ENCODE measurements at places on chromosomes 2 and 18.

DNA sequence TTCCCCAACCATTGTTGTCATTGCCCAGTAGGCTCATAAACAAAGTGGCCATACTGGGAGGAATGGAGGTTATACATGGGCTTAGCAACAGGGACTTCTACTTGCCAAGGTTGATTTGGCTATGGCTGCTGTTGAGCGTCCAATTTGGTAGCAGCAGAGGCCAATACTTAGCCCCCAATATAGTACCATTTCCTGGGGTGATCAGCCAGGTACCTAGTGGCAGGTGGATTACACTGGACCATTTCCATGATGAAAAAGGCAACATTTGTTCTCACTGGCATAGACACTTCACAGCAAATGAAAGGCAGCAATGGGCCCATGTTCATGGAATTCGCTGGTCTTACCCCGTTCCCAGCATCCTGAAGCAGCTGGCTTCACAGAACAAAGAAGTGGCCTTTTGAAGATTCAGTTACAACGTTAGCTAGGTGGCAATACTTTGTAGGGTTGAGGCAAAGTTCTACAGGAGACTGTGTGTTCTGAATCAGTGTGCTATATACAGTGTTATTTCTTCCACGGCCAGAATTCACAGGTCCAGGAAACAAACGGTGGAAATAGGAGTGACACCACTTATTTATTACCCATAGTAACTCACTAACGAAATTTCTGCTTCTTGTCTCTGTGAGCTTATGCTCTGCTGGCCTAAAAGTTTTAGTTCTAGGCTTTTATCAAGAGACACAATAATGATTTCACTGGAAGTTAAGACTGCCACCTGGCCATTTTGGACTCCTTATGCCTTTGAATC, 37.5 kb downstream of the FBXO11 start:
- DNase-seq = no peak

DNA sequence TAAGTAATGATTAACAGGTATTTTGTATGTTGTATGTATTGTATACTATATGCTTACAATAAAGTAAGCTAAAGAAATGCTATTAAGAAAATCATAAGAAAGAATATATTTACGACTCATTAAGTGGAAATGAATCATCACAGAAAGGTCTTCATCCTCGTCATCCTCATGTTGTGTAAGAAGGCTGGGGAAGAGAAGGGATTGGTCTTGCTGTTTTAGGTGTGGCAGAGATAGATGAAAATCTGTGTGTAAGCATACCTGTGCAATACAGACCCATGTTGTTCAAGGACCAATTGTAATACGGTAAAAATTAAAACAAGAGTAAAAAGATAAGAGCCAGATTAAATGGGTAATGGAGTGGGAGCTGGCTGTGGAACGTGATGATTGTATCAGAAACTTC, 16.6 kb downstream of the SLC35F5 start:
- DNase-seq = no peak

GRCh38 chr2:164948540-164948939, 6.8 kb downstream of the SLC38A11 start:
- DNase-seq = no peak

GRCh38 chr2:60581433-60582282, 28.2 kb upstream of the BCL11A start:
- DNase-seq = no peak

- DNase-seq = no peak
Measured at GRCh38 chr2:228367356-228367755, 185.9 kb upstream of the SPHKAP start.

- no peak for DNase-seq
Measured at GRCh38 chr2:191056228-191056627, 42.3 kb upstream of the STAT1 start.

DNA sequence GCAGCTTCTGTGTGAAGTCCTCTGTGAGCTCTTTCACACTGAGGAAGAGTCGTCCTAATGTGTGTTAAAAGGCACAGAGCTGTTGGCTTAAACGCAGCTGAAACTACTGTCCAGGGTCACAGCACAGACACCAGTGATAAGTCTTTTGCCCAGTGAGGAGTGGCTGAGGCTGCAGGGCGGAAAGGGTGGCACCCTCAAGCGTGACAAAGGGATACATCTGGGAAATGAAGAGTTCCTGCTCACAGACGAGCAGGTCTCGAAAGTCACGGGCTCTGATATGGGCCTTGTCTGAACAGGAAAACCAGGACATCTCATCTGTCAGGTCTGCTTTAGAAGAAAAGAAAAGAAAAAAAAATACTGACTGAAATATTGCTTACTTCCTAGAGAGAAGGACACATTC, 36.5 kb downstream of the TGIF1 start:
- no peak for DNase-seq

DNA sequence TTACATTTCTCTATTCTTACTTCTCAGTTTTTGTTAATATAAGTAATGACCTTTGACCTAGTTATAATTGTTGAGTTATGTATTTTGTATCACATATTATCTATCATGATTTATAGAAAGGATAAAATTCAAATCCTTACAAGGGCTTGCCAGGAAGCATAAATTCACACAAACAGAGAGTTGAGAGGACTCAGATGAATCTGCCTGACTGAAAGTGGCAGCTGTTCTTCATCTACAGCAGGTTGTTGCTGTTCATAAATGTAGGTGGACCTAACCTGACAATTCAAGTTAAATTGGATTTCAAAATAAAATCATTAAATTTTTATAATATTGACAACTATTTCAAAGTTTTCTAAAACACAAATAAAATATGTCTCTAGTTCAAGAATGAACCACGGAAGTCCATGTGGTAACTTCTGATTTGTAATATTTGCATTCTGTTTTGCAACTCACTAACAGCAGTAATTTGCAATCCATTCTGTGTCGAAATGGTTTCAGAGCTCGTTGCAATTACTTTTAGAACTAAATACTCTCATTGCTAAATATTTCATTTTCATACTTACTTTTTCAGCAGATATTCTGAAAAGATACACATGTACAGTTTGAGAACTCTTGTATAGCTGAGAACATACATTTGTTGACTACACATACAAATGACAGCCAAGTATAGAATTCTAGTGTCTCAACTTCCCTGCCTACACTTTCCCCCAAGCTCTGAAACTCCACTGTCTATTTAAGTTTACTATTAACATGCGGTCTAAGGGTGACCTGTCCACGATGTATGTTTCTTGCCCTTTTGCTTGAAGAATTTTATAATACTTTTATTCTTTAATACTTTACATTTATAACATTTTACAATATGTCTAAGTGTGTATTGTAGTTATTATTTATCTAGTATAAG, 25.7 kb downstream of the SCN7A start:
- no peak for DNase-seq

GRCh38 chr18:23141104-23141999, 6.1 kb downstream of the CABLES1 start:
- DNase-seq = peak; percentile 40

DNA sequence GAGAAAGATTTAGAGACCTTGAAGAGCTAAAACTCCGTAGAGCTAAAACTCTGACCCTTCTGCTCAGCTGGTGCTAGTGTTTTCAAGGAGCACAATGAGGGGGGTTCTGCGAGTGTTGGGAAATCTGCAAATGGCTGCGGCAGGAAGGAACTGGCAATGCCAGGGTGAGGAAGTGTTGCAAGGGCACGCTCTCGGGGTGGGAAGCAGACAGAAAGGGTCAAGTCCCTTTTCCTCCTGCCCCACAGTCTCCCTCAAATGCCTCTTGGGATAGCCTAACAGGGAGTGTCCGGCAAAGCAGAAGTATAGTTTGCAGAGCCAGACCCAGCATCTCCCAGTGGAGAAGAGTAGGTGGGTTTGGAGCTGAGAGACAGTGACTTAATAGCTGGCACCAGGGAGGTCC, 60.5 kb downstream of the NCAPH start:
- DNase-seq = no peak

- DNase-seq = peak; percentile 16
Measured at GRCh38 chr2:197515315-197515738, 539 bp upstream of the MOB4 start.

DNA sequence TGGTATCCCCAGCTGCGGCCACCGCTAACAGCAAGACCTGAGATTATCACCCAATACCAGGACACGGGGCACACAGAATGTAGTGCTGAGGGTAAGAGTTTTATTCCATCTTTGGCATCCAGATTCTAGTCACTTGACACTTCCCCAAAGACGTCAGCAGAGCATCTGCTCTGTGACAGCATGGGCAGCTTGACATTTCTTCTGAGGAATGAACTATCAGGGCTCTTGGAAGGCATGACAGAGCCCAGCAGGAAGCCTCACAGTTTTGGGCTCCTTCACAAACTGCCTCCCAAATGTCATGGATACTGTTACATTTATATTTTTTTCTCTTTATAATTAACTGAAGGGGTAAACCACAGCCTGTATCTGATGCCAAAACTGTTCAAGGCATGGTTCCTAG, 1010.7 kb downstream of the TDRD15 start:
- no peak for DNase-seq

DNA sequence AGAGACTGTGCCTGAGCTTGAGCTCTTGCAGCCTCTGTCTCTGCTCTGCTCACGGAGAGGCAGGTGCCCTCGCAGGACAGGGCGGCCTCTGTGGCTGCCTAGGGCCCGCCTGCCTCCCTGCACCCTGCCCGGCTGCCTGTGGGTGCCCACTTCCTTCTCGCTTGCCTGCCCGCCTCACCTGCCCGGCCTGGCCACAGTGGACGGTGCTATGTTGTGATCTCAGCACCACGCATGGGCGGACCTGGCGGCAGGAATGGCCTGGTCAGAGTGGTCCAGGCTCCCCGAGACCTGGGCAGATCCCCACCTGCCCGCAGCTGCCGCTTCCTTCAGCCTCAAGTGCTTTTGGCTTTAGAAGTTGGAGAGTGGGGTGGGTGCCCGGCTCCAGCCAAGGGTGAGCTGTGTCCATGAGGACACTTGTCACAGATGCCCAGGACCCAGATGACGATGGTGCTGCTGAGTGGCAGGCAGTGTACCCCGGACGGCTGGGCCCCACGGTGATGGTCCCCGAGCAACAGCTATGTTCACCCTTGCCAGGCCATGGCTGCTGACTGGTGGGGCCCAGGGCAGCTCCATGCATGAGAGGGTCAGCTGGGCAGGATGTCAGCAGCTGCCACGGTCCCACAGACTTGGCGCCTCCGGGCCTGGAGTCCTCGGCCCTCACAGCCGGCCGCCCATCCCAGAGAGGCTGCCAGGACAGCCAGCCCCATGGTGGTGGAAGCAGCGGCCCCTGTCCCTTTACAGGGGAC, 25.3 kb downstream of the RTP5 start:
- no peak for DNase-seq

DNA sequence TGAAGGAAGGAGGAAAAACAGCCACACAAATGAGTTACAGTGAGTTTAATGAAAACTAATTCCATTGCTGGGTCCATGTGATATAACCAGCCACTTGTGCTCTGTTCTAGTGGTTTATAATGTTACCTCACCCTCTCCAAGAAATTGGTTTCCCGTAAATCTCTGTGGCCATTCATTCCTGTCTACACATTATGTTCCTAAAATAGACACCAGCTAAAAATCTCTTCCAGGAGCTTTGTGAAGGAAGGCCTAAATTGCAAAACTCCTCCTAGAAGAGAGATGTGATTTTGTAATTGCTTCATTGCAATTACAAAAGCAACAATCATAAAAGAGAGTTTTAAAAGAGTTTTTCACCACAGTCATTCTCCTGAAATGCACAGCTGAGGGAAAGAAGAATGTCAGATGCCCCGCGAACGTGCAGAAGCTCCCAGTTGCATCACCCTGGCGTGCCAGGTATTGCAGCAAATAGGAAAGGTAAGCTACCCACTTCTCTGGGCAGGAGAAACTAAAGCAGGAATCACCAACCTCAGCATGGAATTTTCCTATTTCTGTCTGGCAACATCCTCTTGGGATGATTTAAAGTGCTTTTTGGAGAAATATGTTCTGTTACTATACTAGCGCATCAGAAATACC, 1.7 kb downstream of the SCN1A start:
- no peak for DNase-seq

- no peak for DNase-seq
Measured at GRCh38 chr2:207487650-207488311, 42.0 kb upstream of the CREB1 start.

DNA sequence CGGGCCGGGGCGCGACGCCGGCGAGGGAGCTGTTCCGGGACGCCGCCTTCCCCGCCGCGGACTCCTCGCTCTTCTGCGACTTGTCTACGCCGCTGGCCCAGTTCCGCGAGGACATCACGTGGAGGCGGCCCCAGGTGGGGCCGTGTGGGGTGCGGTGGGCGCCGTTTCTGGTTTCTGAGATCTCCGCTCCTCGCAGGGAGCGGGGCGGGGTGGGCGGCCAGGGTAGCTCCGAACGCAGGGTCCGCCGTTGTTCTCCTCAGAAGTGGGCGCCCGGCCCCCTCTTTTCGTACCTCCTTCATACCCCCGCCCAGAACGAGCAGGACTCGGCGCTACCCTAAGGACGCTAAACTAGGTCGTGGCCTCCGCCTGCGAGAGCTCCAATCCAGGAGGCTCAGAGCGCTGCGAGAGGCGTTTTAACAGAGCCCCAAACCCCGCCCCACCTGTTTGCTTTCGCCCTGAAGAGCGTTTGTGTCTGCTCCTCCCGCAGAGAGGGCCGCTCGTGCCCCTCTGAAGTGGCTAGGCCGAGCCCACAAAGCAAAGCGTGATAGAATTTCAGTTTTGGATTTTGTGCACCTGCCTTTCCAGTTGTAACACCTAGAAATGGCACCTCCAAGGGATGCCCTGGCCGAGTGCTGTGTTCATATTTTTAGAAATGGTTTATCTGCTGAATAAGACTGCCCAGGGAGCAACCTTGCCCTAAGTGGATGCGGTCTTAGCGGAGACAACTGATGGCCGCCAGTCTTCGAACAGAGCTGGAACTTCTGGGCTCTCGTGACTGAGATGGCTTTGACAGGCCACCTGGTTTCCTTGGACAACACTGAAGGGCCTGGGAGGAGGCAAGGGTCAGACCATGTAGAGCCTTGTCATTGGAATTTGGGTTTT, 626 bp downstream of the CAPN10 start:
- DNase-seq = no peak

- DNase-seq = no peak
Measured at GRCh38 chr2:100615886-100616285, 53.1 kb downstream of the PDCL3 start.

GRCh38 chr2:20588918-20589871, 61.7 kb downstream of the HS1BP3 start:
- no peak for DNase-seq

GRCh38 chr2:160533482-160533881, 39.9 kb upstream of the RBMS1 start:
- DNase-seq = no peak

GRCh38 chr2:233037078-233037477, 4.6 kb downstream of the NEU2 start:
- no peak for DNase-seq

GRCh38 chr18:25494888-25495287, 142.9 kb upstream of the ZNF521 start:
- DNase-seq = no peak

DNA sequence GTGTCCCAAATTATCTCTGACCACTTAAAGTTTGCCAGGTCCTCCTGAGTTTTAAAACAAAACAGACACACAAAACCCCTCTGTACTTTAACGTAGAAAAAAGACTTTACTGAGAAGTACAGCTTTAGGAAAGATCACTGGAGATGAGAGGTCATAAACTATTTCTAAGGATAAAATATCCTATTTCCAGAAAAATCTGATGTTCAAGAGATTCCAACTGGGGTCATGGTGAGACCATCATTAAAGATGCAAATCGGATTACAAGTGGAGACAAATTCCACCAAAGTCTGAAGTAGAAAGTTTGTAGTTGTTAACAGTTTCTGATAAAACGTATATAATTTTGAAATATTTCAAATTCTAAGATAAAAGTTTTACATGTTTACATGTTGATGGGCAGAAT, 241.6 kb downstream of the TCF4 start:
- no peak for DNase-seq

- no peak for DNase-seq
Measured at GRCh38 chr18:23377669-23378301, 75.3 kb upstream of the RIOK3 start.

All from brain pericyte (primary cell).